ENCODE measurements at places on chromosomes 4 and X.

- DNase-seq: no peak
Observed at GRCh38 chr4:147969573-147970385, 237.9 kb downstream of the ARHGAP10 start.

GRCh38 chrX:39381422-39381821 is 580.2 kb downstream of the MID1IP1 start:
- no peak for DNase-seq

- DNase-seq: no peak
Observed at GRCh38 chr4:37008199-37008598, 236.3 kb upstream of the NWD2 start.

DNA sequence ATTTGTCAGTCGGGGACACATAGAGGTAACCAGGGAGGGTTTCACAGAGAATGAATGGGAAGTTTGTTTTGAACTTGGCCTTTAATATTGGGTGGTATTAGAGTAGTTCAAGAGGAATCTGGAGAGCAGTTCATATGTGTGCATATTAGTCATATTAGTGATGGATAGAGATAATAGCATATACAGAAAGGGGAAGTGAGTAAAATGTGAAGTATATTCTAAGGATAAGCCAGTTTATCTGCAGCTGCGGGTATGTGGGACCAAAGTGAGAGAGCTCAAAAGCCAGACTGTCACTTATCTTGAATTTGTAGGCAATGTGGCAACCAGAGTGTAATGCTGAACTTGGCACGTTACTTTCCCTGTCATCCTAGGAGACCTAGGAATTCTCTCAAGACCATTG is 169.9 kb downstream of the AFF2 start:
- DNase-seq: no peak

DNA sequence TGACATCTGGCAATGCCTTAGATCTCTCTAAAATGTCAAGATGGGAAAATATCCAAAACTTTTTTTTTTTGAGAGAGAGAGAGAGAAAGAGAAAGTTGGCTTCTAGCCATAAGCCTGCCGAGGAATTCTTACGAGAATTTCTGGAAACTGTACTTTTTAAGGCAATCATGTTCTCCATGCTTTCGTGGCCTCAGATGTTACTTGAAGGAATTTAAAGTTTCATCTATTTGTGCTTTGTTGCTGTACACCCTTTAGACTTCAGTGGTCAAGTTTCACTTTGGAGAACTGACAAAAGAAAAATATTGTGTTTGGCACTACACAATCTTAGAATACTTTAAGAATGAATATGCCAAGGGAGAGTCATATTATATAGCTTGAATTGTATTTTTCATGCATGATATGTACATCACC is 53.9 kb downstream of the FAT4 start:
- no peak for DNase-seq

- DNase-seq: no peak
Observed at GRCh38 chr4:109383823-109384222, 49.8 kb upstream of the SEC24B start.

DNA sequence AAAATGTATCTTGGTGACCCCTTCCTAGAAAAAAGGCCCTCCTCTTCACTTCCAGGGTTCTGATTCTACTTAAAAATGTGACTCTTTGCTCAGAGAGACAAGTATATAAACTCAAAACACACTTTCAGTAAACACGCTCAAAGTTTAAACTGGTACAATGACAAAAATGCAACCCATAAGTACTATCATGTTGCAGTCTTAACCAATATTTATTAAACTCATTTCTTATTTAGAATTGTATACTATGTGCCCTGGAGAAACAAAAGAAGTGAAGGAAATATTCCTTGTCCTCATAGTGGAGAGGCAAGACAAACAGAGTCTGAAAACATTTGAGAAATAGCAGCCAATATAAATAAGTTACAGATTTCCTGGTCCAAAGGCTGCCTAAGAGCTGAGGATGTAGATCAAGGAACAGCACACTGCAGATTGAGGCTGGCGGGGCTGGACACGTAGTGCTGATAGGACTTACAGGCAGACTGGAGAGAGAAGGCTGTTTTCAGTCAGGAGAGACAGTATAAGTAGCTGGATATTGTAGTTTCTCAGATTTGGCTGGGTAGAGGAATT is 39.1 kb upstream of the ANXA3 start:
- DNase-seq: no peak

- DNase-seq: peak; percentile 2
Observed at GRCh38 chr4:83552924-83553323, 17.0 kb downstream of the GPAT3 start.

- DNase-seq: no peak
Observed at GRCh38 chrX:51435101-51435500, 61.3 kb downstream of the NUDT11 start.

- no peak for DNase-seq
Observed at GRCh38 chr4:41363384-41363981, 106.8 kb downstream of the UCHL1 start.

- DNase-seq: no peak
Observed at GRCh38 chr4:1948892-1949436, 59.8 kb downstream of the NELFA start.
